A549 treated with Hydrocortisone at 1 μM for 4 hours (cell line): ENCODE measurements at places on chromosomes 1 and 21. TPM values are rescaled to one million over a fixed set of nuclear protein-coding genes. Genes with fewer than 3 reads are reported as not detected.

TMEM269 gene
- total RNA-seq = 0.03 to 0.15 TPM (median 0.09 TPM) in 5 replicates

CR1L gene
- total RNA-seq = not detected in 5 replicates

TBX19 gene
- 0.60 to 0.79 TPM (median 0.75 TPM) in 5 replicates for total RNA-seq

ST6GALNAC5 gene
- total RNA-seq = 0.14 to 0.22 TPM (median 0.14 TPM) in 3 of 5 replicates, not detected in the others

OR2L8 gene
- total RNA-seq = not detected in 5 replicates
